ENCODE measurements at places on chromosomes 2 and 18.

GRCh38 chr18:44895176-44895798, 214.6 kb downstream of the SETBP1 start:
- no peak for DNase-seq

DNA sequence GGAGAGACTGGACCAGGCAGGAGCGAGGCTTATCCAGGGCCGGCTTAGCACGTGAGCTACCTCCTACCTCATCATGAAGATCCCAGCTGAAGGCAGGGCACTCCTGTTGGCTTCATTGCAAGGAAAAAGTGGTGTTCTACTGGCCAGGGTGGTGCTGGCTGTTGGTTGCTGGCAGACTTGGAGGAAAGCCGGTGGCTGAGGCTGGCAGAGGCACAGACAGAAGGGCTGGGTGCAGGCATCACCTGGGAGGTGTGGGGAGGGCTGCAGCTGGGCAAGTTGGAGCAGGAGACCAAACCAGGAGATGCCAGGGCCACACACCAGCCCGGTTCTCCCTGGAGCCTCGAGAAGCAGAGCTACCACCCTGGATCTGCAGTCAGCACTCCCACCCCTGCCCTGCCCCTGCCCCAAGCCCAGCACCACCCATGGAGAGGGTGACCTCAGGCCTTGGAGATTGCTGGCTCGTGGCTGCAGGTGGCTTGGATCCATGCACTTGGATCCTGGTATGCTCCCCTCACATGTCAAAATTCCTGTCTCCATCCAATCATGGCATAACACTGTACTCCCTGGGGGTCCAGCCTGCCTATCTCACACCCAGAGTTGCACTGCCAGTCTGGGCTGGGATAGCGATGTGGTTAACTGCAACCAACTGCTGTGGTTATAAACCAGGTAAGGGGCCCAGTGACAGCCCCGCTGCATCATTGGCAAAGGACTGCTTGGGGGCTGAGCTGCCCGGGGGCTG, 49.7 kb downstream of the GLI2 start:
- no peak for DNase-seq

GRCh38 chr2:75676464-75676863, 29.9 kb downstream of the MRPL19 start:
- no peak for DNase-seq

DNA sequence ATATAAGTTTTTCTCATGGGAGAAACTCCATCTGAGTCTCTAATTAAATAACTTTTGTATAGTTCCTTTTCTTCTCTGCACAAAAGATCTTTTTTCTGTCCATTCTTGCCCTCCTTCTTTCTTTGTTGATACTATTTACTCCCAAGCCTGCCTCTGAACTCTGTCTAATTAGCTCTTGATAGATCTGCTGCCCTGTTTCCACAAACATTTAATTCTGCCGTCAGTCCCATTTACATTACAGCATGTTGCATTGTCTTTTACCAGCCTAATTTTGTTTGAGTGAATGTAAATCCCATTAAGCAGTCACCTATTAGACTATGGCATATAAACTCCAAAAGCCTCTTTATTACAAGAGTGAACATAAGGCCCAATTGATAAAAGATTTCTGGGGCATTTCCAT, 254.4 kb downstream of the ERBB4 start:
- no peak for DNase-seq

- no peak for DNase-seq
Measured at GRCh38 chr2:234770031-234770506, 181.7 kb upstream of the SH3BP4 start.

- DNase-seq: no peak
Measured at GRCh38 chr18:67621049-67621713, 104.7 kb upstream of the DSEL start.

DNA sequence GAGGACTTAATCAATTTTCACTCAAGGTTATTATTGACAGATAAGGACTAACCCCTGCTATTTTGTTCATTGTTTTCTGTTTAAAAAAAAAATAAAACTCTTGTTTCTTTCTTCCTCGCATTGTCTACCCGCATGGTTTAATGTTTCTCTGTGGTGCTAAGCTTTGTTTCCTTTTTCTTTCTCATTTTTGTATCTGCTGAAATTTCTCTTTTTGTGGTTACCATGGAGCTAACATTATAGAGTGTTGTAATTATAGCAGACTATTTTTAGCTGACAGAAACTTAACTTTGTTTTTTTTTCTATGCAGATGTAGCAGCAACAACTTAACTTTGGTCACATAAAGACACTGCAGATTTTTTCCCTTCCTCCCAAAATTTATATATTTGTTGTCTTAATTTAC, 43.1 kb upstream of the CHN1 start:
- DNase-seq: no peak

- DNase-seq: no peak
Measured at GRCh38 chr2:171521361-171522051, 768 bp upstream of the CYBRD1 start.

GRCh38 chr2:161152302-161152701, 7.9 kb upstream of the TANK start:
- no peak for DNase-seq

- DNase-seq: no peak
Measured at GRCh38 chr2:69299772-69300516, 87.1 kb downstream of the GFPT1 start.

DNA sequence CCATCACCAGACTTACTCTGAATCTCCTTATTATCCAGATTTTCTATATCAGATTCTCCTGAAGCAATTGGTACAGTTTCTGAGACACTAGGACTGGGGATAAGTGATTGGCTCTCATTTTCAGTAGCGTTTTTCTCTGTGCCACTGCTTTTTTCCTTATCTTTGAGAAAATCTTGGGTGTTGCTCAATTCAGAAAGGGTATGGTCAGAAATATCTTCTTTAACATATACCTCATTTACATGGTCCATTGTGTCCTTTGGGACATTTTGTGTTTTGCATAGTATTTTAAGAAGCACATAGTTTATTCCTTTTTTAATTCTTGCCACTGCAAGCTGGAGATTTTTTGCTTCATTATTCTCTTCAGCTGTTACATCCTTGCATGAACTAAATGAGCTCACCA, 56.6 kb upstream of the SCN9A start:
- DNase-seq: no peak

GRCh38 chr2:202005272-202005887, 28.3 kb upstream of the FZD7 start:
- no peak for DNase-seq

DNA sequence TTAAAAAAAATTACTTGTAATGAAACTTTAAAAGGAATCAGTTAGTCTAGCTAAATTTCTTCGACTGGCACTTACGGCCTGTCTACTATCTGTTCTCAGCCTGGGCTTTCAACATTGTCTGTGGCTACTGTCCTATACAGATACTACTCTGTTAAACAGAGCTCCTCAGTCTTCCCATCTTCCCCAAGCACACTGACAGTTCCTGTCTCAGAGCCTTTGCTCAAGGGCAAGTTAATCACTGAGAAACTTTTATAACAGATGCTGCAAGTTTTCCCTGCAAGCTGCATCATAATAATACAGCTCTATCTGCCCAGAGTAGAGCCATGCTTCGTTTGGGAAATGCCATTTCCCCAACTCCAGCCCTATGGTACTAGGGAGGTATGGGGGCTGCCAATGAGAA, 11.3 kb upstream of the YPEL5 start:
- DNase-seq: no peak

DNA sequence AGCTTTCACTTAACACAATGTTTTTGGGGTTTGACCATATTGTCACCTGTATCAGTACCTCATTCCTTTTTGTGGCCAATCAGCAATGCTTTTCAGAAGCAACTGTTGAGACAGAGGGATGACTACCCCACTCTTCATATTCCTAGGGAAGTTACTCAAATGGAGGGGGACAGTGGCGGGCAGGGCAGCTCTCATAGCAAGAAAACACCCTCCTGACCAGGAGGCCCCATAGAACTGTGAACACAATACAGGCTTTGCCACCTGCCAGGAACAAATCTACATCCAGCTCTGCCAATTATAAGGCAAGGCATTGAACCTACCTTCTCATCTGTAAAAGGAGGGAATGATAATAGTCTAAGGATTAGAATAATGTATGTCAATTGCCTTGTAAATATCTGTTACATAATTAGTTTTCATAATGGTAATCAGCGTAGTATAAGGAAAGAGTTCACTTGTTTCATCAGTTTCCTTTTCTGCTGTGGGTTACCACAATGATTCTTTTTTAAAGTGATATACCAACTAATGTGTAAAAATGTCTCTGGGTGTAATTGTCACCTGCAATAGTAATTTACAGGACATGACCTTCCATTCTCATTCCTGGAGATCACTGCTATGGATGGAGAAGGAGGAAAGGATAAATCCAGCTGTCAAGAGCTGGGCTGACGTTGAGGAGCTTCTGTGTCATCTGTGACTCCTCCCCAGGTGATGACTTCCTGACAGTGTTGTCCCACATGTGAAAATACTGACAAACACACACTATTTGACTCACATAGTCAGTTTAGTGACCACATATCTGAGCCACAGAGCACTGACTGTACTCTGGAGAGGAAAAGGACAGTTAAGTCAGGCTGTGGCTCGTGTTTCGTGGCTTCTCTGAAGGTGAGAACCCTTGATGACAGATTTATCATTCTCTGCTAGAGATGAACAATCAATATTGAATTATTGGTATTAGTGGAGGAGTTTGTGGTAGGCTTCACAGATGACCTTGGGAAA, 13.5 kb downstream of the ALPK2 start:
- DNase-seq: no peak

DNA sequence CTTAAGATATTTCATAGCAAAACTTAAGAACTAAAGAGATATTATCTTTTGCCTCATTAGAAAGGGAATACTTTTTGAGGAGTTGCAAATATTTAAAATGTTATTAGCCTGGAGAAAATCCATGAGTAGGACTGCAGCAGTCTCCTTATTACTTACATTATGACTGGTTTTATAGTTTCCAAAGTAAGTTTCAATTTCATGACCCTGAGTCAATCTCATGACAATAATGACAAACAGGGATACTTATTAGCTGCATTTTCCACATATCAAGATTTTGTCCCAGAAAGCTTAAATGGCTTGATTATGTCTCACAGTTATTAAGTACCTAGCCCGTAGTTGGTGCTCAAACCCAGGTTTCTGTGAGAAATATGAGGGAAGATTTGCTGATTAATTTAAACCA, 150.8 kb upstream of the ZEB2 start:
- no peak for DNase-seq

- DNase-seq: no peak
Measured at GRCh38 chr2:60745761-60746160, 10.3 kb upstream of the PAPOLG start.

GRCh38 chr2:33530690-33531548, 54.5 kb downstream of the RASGRP3 start:
- no peak for DNase-seq

- no peak for DNase-seq
Measured at GRCh38 chr2:64841461-64841860, 147.7 kb upstream of the SLC1A4 start.

GRCh38 chr2:185137700-185138099, 539.4 kb downstream of the ZNF804A start:
- no peak for DNase-seq

- DNase-seq: no peak
Measured at GRCh38 chr2:149556452-149556851, 31.1 kb downstream of the MMADHC start.

GRCh38 chr2:72892506-72893173, 5.4 kb downstream of the SPR start:
- peak; percentile 75 for DNase-seq

DNA sequence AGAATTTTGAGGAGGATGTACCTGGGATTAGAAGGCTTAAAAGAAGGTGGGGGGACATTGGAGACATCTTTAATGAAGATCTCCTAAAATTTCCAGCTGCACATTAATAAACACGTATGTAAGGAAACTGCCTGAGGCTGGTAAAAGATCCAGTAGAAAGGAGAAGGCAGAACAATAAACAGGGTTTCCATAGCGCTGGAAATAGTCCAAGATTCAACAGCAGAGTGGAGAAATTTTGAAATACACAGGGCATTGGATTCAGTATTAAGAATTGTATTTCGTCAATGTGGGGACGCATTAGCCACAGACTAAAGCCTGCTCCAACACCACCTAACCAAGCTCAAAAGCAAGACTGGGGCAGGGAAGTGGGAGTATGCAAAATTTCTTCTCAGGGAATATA, 606.9 kb upstream of the NRXN1 start:
- no peak for DNase-seq

- peak; percentile 67 for DNase-seq
Measured at GRCh38 chr2:206442833-206443734, at the start of gene ADAM23. Gene ADAM23, plus strand, starts transcription at chr2:206443532. Its CDS starts 335 bp downstream, at chr2:206443867.

- DNase-seq: no peak
Measured at GRCh38 chr2:71008342-71008741, 13.7 kb upstream of the TEX261 start.

DNA sequence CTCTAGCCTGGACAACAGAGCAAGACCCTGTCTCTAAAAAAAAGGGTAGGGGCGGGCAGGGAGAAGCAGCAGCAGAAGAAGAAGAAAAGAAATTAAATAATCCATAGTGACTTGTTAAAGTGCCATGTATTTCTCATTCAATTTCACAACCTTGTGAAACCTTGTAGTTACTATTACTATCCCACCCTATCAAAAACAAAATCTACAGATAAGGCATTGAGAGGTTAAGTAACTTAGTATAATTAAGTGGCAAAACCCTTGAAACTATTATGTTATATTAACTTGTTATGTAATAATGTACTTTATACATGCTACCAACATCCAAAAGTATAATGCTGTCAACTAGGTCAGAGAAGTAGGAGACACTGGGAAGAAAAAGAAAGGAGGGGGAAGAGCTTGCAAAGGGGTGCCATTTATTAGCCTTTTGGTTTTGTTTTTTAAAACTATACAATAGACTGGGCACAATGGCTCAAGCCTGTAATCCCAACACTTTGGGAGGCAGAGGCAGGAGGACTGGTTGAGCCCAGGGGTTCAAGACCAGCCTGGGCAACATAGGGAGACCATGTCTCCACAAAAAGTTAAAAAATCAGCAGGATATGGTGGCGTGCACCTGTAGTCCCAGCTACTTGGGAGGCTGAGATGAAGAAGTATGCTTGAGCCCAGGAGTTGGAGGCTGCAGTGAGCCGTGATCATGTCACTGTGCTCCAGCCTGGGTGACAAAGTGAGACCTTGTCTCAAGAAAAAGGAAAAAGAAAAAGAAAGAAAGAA, 11.3 kb downstream of the TLK1 start:
- no peak for DNase-seq

DNA sequence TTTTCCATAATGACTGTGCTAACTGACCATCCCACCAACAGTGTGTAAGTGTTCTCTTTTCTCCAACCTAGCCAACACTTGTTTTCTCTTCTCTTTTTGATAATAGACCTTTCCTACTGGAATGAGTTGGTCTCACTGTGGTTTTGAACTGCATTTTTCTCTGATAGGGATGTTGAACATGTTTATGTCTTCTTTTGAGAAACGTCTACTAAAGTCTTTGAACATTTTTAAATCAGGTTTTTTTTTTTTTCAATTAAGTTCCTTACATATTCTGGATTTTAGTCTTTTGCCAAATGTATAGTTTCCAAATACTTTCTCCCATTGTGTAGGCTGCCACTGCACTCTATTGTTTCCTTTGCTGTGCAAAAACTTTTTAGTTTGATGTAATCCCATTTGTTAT, 405.5 kb upstream of the FIGN start:
- no peak for DNase-seq

DNA sequence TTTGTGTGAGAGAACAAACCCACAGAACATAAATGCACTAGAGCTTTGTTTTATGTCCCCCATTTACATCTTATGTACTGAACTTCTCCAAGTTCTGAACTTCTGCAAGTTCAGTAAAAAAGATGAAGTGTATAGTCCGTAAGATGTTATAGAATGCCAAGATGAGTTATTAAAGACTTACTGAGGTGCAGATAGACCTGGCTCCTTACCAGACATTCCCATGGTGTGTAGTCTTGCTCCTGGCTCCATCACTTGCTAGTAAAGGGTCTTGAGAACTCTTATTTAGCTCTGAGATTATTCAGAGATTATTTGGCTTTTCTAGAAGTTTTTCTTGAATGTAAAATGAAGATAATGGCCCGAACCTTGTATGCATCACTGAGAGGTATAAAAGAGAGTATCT, 16.8 kb downstream of the GULP1 start:
- no peak for DNase-seq
